ENCODE measurements at places on chromosomes 12 and 14. TPM values are rescaled to one million over a fixed set of nuclear protein-coding genes. Genes with fewer than 3 reads are reported as not detected.

- DNase-seq: no peak
Observed at GRCh38 chr12:48160807-48161206, 3.5 kb upstream of the ASB8 start.

GRCh38 chr14:64760146-64760755 lies 56.0 kb downstream of the PLEKHG3 start:
- DNase-seq: no peak

DNA sequence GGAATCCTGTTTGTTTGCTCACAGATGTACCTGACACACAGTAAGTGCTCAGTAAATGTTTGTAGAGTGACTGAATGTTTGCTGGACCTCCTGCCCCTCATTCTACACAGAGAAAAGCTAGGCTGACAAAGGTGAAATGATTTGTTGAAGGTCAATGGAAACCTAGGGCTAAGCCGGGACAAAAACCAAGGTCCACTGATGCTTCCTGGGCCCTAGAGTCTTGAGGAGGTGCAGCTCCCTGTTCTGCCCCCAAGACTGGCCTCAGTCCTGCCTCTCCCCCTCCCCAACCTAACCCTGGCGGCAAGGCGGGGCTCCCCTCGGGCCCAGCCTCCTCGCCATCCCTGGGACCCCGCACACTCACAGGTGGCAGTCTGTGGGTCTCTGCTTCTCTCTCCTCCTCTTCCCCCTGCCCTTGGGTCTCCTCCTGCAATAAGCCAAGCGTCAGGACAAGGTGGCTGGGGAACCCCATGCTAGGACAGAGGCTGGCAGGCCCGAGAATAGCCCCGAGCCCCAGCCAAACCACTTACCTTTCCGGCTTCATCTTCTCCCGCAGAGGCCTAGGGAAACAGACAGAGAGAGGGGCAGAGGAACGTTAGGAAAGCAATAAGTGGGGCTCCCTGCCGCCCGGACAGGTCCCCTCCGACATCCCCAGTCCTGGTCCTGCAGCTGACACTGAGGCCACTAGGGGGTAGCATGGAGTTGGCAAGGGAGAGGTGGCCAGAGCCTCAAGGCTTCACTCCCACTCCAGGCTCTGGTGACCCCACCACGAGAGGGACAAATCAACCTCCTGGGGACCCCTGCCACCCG lies 9.3 kb downstream of the PGF start:
- no peak for DNase-seq

Gene ANKS1B
- polyA plus RNA-seq: 0.22 TPM

Gene BATF
- not detected for polyA plus RNA-seq
